ENCODE measurements at places on chromosomes 5 and 9. TPM values are rescaled to one million over a fixed set of nuclear protein-coding genes. Genes with fewer than 3 reads are reported as not detected.

PCDHAC2 gene
- total RNA-seq, result 4.1 TPM

KIF12 gene
- not detected for total RNA-seq

TAF11L5 gene
- not detected for total RNA-seq

CDK5RAP2 gene
- total RNA-seq, result 40.4 TPM

FGFR4 gene
- 1.5 TPM for total RNA-seq

PJA2 gene
- 80.7 TPM for total RNA-seq

C9orf50 gene
- total RNA-seq, result not detected

- H3K27me3 ChIP-seq, result no peaks in the 10 kb centered on the region
- H3K27ac ChIP-seq, result no peak overlapping the region
- no peaks in the 10 kb centered on the region for H3K4me1 ChIP-seq
- no peak for DNase-seq
- H3K36me3 ChIP-seq, result no peaks in the 10 kb centered on the region
These were observed 27.9 kb downstream of the MCTP1 start for GRCh38 chr5:95256991-95257390.

GRCh38 chr5:159341906-159342310 lies 11.6 kb upstream of the IL12B start:
- peak; percentile 62 for DNase-seq
- peaks cover 10% of the 10 kb centered on the region for H3K4me1 ChIP-seq
- H3K4me3 ChIP-seq, result no peak overlapping the region
- peak overlapping the region; percentile 41 for H3K27ac ChIP-seq
- H3K27me3 ChIP-seq, result no peaks in the 10 kb centered on the region

GRCh38 chr5:74616236-74617146 lies 24.0 kb downstream of the ENC1 start:
- H3K4me3 ChIP-seq, result no peak overlapping the region
- no peak for DNase-seq

DNA sequence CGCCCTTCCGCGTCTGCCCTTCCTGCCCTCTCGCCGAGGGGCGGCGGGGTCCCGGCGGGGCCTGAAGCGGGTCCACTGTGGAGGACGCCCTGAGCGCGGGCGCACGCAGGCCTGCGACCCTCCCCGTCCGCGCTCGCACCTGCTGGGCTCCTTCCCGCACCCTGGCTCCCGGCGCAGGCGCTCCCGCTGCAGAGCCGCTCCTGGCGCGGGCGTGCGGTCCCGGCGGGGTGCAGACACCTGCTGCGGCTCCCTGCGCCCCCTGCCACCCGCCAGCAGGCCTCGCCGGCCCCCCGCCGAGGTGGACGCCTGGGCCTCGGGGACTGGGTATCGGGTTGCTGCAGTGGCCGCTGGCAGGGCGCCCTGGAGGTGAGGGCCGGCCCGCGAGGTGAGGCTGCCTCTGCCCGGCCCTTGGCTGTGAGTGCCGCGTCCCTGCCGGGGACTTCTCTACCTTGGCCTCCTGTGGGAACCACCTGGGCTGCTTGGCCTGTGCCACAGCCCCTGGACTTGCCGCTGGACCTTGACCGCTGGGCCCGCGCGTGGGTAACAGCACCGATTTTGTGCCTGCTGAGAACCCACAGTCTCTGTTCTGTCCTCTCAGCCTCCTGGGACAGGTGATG lies 627 bp downstream of the ARRDC1 start:
- H3K27ac ChIP-seq, result peak overlapping the region; percentile 90
- H3K36me3 ChIP-seq, result no peaks in the 10 kb centered on the region
- no peaks in the 10 kb centered on the region for H3K27me3 ChIP-seq
- peaks cover 41% of the 10 kb centered on the region for H3K4me1 ChIP-seq
- DNase-seq, result no peak

DNA sequence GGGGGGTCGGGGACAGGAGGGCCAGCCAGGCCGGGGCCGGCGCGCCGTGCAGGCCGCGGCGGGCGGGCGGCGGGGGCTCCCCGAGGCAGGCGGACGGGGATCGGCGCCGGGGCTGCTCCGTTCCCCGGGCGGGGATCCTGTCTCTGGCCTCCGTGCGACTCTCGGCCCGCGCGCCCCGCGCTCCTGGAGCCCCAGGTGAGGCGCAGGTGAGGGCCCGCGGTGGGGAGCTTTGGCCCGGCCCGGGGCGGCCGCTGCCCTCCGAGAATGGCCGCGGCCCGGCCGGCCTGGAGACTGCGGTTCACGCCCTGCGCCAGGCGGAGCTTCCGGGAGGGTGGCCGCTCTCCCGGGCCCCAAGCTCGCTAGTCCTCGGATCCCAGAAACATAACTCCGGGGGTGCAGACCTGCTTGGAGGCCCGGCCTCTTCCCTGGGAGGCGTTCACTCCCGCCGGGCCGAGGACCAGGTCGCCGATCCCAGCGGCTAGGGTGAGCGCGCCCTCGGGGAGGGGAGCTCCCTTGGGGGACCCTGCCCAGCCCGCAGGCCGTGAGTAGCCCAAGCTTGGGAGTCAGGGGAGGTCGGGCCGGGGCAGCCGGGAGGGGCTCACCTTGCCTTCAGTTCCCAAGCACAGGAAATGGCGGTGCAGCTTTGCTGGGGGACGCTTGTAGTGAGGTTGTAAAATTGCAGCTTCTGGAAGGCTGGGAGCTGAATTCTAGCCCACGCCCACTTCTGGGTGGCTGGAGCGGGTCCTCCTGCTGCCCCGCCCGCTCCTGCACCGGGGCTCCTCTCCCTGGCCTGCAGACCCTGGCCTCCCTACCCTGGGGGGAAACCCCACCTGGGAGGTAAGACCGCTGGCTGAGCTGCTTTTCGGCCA lies 723 bp downstream of the PPP1R26 start:
- H3K4me3 ChIP-seq, result peak overlapping the region; percentile 81
- no peak for DNase-seq
- H3K27me3 ChIP-seq, result no peaks in the 10 kb centered on the region
- H3K27ac ChIP-seq, result peak overlapping the region; percentile 62

DNA sequence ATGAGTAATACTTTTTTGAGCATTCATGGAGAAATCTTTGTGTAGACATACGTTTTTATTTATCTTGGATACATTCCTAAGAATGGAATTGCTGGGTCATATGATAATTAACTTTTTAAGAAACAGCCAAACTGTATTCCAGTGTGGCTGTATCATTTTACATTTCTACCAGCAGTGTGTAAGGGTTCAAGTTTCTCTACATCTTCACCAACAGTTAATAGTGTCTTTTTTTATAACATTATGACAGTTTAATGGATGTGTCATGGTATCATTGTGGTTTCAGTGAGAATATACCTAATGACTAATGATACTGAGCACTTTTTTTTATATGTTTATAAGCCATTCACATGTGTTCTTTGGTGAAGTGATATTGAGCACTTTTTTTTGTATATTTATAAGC lies 52.4 kb downstream of the NIPBL start:
- no peaks in the 10 kb centered on the region for H3K27me3 ChIP-seq
- no peak overlapping the region for H3K4me3 ChIP-seq
- no peak overlapping the region for H3K27ac ChIP-seq

DNA sequence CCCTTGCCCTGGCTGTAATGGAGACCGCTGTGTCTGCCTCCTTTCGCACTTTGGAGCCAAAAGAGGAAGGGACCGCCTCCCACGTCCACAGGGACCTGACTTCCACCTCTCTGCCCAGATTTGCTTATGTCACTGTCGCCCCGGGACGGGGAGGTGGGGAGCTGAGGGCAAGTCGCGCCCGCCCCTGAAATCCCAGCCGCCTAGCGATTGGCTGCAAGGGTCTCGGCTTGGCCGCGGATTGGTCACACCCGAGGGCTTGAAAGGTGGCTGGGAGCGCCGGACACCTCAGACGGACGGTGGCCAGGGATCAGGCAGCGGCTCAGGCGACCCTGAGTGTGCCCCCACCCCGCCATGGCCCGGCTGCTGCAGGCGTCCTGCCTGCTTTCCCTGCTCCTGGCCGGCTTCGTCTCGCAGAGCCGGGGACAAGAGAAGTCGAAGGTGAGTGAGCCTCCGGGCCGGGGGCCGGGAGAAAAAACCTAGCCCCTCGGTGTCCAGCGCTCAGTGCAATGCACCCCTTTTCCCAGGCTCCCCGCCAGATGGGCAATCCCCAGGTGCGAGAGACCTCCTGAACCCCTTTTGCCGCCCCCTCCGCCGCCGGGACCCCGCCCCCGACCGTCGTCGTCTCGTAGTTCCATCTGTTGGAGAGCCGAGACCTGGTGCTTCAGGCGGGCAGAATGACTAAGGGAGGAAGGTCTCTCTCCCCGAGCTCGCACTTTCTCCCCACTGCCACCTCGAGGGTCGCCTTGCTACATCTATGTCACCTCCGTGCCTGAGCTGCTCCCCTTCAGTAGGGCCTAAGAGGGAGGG lies at the start of gene GPX3:
Gene GPX3 (plus strand): TSS at position 288 of the 807 bp plus-strand sequence. CDS start 64 bp downstream, at position 352.
- peaks cover 56% of the 10 kb centered on the region for H3K4me1 ChIP-seq
- DNase-seq, result peak; percentile 98
- H3K27ac ChIP-seq, result peak within 1 kb of the TSS; percentile 98

- no peaks in the 10 kb centered on the region for H3K27me3 ChIP-seq
- no peak for DNase-seq
- no peaks in the 10 kb centered on the region for H3K36me3 ChIP-seq
- no peak overlapping the region for H3K27ac ChIP-seq
These were observed 292.4 kb downstream of the EFNA5 start for GRCh38 chr5:107378218-107378899.

GRCh38 chr9:136769710-136770191 lies 5.4 kb upstream of the LCN15 start:
- H3K36me3 ChIP-seq, result no peaks in the 10 kb centered on the region
- no peak overlapping the region for H3K4me3 ChIP-seq
- peaks cover 4% of the 10 kb centered on the region for H3K4me1 ChIP-seq
- no peaks in the 10 kb centered on the region for H3K27me3 ChIP-seq

GRCh38 chr9:22740781-22741180 lies 294.2 kb downstream of the DMRTA1 start:
- no peaks in the 10 kb centered on the region for H3K36me3 ChIP-seq
- no peak overlapping the region for H3K4me3 ChIP-seq
- no peak overlapping the region for H3K27ac ChIP-seq

DNA sequence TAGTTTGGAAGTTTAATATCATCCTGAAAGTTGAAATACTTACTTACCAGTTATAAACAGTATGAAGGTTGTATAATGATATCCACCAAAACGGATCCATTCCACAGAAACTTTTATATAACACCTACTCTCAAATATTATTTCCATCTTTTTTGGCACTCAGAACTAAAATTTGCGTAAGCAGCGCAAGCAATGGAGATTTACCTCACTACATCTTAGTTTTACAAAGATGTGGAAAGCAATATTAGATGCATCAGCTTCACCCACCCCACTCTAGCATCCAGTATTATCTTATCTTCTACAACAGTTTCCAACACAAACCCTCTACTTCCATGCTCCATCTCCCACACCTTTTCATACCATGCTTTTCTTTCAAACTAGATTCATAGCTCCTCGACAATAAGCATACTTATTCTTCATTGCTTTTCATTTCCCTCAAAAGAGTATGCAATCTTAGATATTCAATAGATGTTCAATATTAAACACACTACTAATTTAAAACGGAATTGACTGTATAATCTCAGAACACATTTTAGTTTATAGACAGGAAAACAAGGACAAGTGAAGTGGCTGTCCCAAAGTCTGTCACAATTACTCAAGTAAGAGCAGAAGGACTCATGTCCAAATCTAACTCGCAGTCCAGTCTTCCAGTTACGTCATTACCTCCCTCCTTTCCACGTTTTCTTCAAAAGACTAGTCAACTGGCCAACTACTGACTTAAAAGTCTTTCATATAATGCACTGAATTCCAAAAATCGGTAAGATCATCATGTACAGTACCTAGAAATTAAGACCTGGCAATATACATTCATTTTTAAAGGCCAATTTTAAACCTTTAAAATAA lies 2.2 kb downstream of the PPP2CA start:
- peak overlapping the region; percentile 100 for H3K27ac ChIP-seq
- peak overlapping the region; percentile 86 for H3K4me3 ChIP-seq
- H3K36me3 ChIP-seq, result no peaks in the 10 kb centered on the region
- H3K4me1 ChIP-seq, result peaks cover 68% of the 10 kb centered on the region
- no peaks in the 10 kb centered on the region for H3K27me3 ChIP-seq

DNA sequence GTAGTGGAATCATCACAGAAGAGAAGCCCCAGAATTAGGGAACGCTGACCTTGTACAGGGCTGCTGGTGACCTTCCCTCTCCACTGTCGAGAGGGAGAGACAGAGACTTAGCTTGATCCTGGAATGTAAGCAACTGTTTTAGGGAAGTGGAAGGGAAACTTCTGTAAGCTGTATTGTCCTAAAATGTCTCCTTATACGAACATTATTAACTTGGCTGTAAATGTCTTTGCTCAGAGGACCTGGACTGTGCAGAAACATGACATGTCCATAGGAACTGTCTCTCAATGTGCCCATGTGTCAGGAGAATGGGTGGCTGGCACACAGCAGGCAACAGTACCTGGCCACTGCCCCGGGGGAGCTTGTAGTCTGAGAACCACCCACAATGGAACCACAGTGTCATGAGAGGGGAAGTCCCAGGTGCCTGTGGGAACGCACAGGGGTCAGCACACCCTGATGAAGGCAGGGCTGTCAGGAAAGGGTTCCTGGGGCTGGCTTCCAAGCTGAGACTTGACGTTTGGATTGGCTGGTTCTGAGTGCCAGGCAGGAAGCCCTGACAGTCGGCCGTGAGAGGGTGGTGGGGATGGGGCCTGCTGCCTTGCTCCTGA lies 34.0 kb downstream of the DAP start:
- H3K4me3 ChIP-seq, result no peak overlapping the region
- peak overlapping the region; percentile 79 for H3K27ac ChIP-seq
- H3K27me3 ChIP-seq, result no peaks in the 10 kb centered on the region
- no peaks in the 10 kb centered on the region for H3K36me3 ChIP-seq
